Astrocyte (in vitro differentiated cells and primary cell): ENCODE measurements at places on chromosomes 5 and 9.

DNA sequence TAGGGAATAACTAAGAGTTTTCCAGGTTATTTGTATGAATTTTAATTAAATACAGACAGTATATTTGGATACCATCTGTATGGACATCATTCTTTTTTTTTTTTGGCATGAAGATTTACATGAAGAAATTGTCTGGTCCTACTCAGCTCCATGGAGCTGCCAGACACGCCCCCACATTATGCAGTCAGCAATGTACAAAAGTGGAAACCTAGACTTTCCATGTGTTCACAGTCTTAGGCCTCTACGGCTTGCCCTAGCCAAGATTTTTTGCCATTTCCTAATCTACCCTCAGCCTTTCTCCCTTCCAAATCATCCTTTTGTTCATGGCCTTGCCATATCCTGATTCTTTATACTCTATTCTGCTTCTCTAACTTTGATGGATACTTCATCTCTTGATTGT lies 207.1 kb downstream of the SGCD start:
- no peak for DNase-seq

GRCh38 chr5:139640421-139641115 lies 7.6 kb upstream of the CXXC5 start:
- no peak for DNase-seq

DNA sequence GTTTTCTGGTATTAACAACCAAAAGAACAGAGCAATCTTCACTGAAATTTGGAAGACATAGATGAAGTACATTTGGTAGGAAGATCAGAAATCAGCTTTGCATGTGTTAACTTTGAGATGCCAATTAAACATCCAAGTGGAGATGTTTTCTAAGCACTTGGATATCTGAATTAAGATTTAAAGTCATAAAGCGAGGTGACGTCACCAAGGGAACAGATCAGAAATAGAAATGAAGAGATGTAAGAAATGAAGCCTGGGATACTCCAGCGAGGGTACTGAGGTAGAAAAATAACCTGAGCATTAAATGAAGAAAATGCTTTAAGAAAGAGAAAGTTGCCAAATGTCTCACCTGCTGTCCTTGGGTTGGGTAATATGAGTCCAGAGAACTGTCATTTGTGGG lies 1223.3 kb downstream of the MAT2B start:
- DNase-seq, result no peak

- DNase-seq, result no peak
Measured at GRCh38 chr9:132577119-132577518, 5.3 kb upstream of the BARHL1 start.

DNA sequence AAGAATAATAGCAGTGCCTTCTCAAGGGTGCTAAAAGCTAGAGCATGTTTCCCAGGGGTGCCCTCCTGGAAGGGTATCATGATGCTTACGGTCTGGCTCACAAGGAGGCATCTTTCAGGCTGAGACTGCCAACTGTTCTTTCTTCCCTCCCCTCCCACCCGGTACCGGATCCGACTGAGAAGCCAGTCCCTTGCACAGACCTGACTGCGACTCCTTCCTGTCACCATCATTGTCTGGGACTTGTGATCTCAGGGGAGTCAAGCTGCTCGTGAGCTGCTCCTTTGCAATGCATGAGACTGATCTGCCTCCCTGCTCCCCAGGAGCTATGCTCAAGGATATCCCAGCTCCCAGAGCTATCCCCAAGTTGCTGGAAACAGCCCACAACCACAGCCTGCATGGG lies 170.8 kb downstream of the GADD45G start:
- DNase-seq, result no peak
